ENCODE measurements at places on chromosomes 1 and 21. TPM values are rescaled to one million over a fixed set of nuclear protein-coding genes. Genes with fewer than 3 reads are reported as not detected.

The GSTM5 gene
- total RNA-seq = 0.39 TPM

- no peaks in the 10 kb centered on the region for H3K4me1 ChIP-seq
- no peak overlapping the region for H3K4me3 ChIP-seq
- no peaks in the 10 kb centered on the region for H3K27me3 ChIP-seq
- no peaks in the 10 kb centered on the region for H3K36me3 ChIP-seq
- no peak for DNase-seq
Observed at GRCh38 chr1:80531182-80531581, 1269.6 kb upstream of the ADGRL2 start.

The MSH4 gene
- 0.55 TPM for total RNA-seq

- H3K36me3 ChIP-seq = peaks cover 32% of the 10 kb centered on the region
- H3K4me1 ChIP-seq = peaks cover 61% of the 10 kb centered on the region
- no peaks in the 10 kb centered on the region for H3K27me3 ChIP-seq
- H3K27ac ChIP-seq = no peak overlapping the region
Observed at GRCh38 chr1:116382321-116382720, 9.3 kb downstream of the ATP1A1 start.

DNA sequence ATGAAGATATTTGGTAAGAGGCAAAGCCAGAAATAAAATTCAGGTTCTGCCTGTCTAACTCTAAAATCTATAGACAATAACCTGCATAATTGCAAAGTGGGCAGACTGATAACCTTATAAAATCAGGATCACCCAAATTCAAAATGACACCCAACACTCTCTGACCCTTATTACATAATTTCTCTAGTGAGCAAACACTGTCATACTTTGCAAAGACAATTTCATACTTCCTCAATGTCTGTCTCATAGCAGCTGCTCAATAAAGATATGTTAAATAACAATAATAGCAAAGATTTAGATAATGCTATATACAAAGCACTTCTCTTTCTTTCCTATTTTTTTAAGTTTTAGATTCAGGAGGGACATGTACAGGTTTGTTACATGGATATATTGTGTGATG is 118.5 kb downstream of the UCHL5 start:
- H3K36me3 ChIP-seq = no peaks in the 10 kb centered on the region
- no peak overlapping the region for H3K4me3 ChIP-seq
- H3K27me3 ChIP-seq = no peaks in the 10 kb centered on the region

DNA sequence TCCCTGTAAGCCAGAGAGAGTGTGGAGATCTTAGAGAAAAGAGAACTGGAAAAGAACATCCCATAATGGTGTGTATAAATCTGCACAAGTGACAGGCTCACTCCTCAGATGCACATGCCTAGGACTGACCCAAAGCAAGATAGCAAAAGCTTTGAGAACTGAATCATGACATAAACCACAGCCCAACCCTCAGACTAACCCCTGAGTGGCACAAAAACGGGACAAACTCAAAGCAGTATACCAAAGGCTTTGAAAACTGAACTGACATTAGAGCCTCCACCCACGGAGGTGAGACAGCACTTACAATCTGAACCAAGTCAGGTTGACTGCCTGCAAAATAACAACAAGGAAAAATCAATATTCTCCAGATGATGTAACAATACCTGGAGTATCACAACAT is 70.8 kb downstream of the TIAM1 start:
- H3K27me3 ChIP-seq = no peaks in the 10 kb centered on the region
- no peak for DNase-seq
- no peak overlapping the region for H3K4me3 ChIP-seq
- no peak overlapping the region for H3K27ac ChIP-seq
- H3K4me1 ChIP-seq = no peaks in the 10 kb centered on the region

- no peak overlapping the region for H3K4me3 ChIP-seq
- no peaks in the 10 kb centered on the region for H3K4me1 ChIP-seq
- no peak for DNase-seq
- no peak overlapping the region for H3K27ac ChIP-seq
- no peaks in the 10 kb centered on the region for H3K36me3 ChIP-seq
Observed at GRCh38 chr21:19228226-19228625, 824.6 kb upstream of the TMPRSS15 start.

- no peaks in the 10 kb centered on the region for H3K4me1 ChIP-seq
- no peak overlapping the region for H3K27ac ChIP-seq
- H3K4me3 ChIP-seq = no peak overlapping the region
- H3K27me3 ChIP-seq = no peaks in the 10 kb centered on the region
- no peak for DNase-seq
Observed at GRCh38 chr1:174036204-174036603, 14.0 kb upstream of the RC3H1 start.

GRCh38 chr21:35995522-35996088 is 64.7 kb downstream of the SETD4 start:
- H3K27me3 ChIP-seq = no peaks in the 10 kb centered on the region
- DNase-seq = no peak
- H3K4me3 ChIP-seq = no peak overlapping the region
- H3K4me1 ChIP-seq = no peaks in the 10 kb centered on the region
- no peak overlapping the region for H3K27ac ChIP-seq
- H3K36me3 ChIP-seq = no peaks in the 10 kb centered on the region

- no peak overlapping the region for H3K27ac ChIP-seq
- H3K36me3 ChIP-seq = no peaks in the 10 kb centered on the region
- no peaks in the 10 kb centered on the region for H3K4me1 ChIP-seq
- no peak overlapping the region for H3K4me3 ChIP-seq
- no peaks in the 10 kb centered on the region for H3K27me3 ChIP-seq
- no peak for DNase-seq
Observed at GRCh38 chr1:116732726-116733125, 21.5 kb upstream of the CD2 start.

The GLMN gene
- total RNA-seq = 7.5 TPM

DNA sequence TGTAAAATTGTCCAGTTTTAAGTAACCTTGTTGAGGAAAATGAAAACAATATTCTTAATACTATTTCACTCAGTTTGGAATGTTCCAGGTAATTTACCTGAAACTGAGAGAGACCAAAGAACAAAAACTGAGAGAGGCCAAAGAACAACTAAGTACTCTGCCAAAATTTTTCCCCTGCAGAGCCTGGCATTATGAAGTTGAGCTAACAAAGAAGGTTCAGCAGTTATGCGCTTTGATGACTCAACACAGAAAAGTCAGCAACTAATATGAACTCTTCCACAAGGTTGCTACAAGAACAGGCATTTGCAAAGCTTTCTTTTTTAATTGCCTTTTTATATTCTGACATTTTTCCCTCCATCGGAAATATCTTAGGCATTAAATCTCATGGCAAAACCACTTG is 270.9 kb downstream of the CHRM3 start:
- no peak for DNase-seq
- H3K4me1 ChIP-seq = no peaks in the 10 kb centered on the region
- H3K27ac ChIP-seq = no peak overlapping the region
- no peaks in the 10 kb centered on the region for H3K27me3 ChIP-seq

GRCh38 chr1:36888811-36889477 is 145.4 kb downstream of the GRIK3 start:
- no peak for DNase-seq
- no peak overlapping the region for H3K4me3 ChIP-seq
- no peaks in the 10 kb centered on the region for H3K36me3 ChIP-seq
- peaks cover 5% of the 10 kb centered on the region for H3K27me3 ChIP-seq
- no peaks in the 10 kb centered on the region for H3K4me1 ChIP-seq
- no peak overlapping the region for H3K27ac ChIP-seq

DNA sequence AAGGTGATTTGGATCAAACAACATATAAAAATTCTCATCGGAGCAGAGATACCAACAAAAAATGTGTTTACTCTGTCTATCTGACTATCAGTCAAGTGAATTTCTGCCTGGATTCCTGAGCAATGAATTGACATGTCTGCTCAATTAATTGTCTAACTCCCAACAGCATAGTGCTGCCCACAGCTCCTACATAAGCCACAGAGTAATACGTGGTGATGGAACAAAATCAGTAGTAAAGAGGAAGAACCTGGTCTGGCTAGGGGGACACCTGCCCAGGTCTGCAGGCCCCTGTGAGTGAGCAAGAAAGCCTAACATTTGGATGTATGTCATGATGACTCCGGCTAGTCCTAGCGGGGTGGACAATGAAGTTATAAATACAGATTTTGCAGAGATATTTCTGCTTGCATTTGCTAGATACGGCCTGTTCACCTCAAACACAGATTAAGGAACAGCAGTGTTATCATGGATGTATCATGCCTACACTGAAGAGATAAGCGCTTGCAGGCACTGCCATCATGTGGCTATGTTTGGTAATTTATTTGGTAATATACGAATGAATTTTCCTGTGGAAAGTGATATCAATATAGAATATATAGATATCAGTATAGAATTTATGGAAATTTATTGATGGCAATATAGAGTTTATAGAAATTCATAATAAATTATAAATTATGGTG is 69.6 kb upstream of the LRRC8B start:
- DNase-seq = no peak
- no peaks in the 10 kb centered on the region for H3K4me1 ChIP-seq
- H3K4me3 ChIP-seq = no peak overlapping the region
- no peaks in the 10 kb centered on the region for H3K27me3 ChIP-seq
- no peaks in the 10 kb centered on the region for H3K36me3 ChIP-seq

The NBPF6 gene
- not detected for total RNA-seq

GRCh38 chr1:175618559-175618958 is 124.8 kb downstream of the TNR start:
- no peak overlapping the region for H3K27ac ChIP-seq
- no peaks in the 10 kb centered on the region for H3K27me3 ChIP-seq
- no peak overlapping the region for H3K4me3 ChIP-seq
- no peaks in the 10 kb centered on the region for H3K4me1 ChIP-seq
- no peak for DNase-seq

DNA sequence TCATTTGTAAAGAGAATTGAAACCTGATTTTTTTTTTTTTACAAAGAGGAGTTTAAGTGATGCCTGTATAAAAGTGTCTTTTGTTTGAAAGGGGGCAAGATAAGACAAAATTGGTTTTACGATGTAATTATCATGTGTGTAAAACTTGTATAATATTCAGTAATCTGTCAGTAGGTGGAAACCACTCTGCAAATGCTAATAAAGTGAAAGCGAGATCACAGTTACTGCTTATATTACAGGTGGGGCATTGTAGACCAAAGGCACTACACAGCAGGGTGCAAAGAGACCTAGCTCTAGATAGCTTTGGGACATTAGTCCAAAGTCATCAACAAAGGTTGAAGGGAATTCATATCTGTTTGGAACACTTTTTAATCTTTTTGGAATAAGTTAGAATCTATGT is 174.2 kb downstream of the LHX8 start:
- H3K27ac ChIP-seq = no peak overlapping the region
- no peaks in the 10 kb centered on the region for H3K4me1 ChIP-seq
- H3K36me3 ChIP-seq = no peaks in the 10 kb centered on the region
- no peaks in the 10 kb centered on the region for H3K27me3 ChIP-seq

DNA sequence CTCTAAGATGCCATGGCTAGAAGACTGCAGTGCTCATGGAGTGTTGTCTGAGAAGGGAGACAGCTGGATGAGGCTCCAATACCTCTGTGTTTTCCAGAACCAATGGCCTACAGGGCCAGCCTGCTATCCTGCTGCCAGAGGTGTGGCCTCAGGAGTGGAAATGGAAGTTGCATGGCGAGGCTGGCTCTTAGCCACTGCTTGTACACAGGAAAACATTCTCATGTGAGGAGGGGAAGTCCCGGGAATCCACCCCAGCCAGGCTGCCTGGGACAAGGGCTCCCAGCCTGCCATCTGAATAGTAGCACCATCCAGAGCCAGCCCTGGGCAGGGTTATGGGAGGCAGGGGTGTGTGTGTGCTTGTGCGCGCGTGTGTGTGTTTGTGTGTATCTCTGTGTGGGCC is 56.5 kb downstream of the SDC3 start:
- H3K4me1 ChIP-seq = no peaks in the 10 kb centered on the region
- no peak overlapping the region for H3K4me3 ChIP-seq
- H3K36me3 ChIP-seq = no peaks in the 10 kb centered on the region
- peak; percentile 37 for DNase-seq

GRCh38 chr1:11053758-11054137 is 6.1 kb downstream of the SRM start:
- H3K36me3 ChIP-seq = peaks cover 27% of the 10 kb centered on the region
- H3K27ac ChIP-seq = no peak overlapping the region
- no peaks in the 10 kb centered on the region for H3K27me3 ChIP-seq
- DNase-seq = no peak

- peaks cover 6% of the 10 kb centered on the region for H3K4me1 ChIP-seq
- H3K36me3 ChIP-seq = no peaks in the 10 kb centered on the region
- H3K27me3 ChIP-seq = no peaks in the 10 kb centered on the region
- H3K27ac ChIP-seq = peak overlapping the region; percentile 80
- peak overlapping the region; percentile 37 for H3K4me3 ChIP-seq
Observed at GRCh38 chr1:24391882-24392603, 21.5 kb downstream of the STPG1 start.

- H3K27me3 ChIP-seq = no peaks in the 10 kb centered on the region
- peaks cover 9% of the 10 kb centered on the region for H3K4me1 ChIP-seq
- H3K36me3 ChIP-seq = no peaks in the 10 kb centered on the region
- no peak overlapping the region for H3K27ac ChIP-seq
Observed at GRCh38 chr1:31439276-31439675, 26.3 kb downstream of the SERINC2 start.

The HORMAD1 gene
- total RNA-seq = not detected

DNA sequence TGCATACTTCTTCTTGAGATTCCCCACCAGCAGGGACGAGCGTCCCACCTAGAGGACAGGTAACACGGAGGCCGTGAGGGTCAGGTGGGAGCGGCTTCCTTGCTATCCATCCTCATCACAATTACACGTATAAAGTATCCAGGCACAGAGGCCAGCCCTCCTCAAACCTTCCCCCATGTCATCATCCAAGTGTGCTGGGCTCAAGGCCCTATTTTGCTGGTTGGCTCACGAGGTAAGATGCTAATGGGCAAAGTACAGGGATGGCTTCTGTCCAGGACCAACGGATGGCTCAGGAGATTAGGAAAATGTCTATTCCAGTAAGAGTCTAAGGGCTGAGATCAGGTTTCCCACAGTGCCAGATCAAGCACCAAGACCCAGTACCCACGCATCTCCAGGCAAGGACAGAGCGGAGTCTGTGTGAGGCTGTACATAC is 11.5 kb upstream of the A3GALT2 start:
- peak; percentile 84 for DNase-seq
- no peaks in the 10 kb centered on the region for H3K27me3 ChIP-seq
- peaks cover 13% of the 10 kb centered on the region for H3K36me3 ChIP-seq

All from gastrocnemius medialis (tissue), 4 donors.